Fibroblast of skin of left quadriceps (primary cell): ENCODE measurements at places on chromosomes 5 and 9.

DNA sequence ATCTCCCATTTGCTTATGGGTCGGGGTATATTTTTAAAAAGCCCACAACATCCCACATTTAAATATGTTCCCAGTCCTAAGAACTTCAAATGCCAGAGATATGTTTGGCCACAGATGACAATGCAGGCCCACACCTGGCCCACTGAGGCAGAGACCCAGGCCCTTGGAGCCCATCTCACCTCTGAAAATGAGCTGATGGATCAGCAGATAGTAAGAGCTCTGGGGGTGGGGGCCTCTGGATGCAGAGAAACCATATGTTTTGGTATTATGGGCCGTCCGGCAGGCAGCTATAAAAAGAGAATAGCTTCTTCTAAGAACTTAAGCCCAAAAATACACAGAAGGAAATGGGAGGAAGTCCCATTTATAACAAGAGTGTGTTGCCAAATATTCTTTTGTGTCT lies 256.0 kb downstream of the GRIA1 start:
- no peak for DNase-seq

DNA sequence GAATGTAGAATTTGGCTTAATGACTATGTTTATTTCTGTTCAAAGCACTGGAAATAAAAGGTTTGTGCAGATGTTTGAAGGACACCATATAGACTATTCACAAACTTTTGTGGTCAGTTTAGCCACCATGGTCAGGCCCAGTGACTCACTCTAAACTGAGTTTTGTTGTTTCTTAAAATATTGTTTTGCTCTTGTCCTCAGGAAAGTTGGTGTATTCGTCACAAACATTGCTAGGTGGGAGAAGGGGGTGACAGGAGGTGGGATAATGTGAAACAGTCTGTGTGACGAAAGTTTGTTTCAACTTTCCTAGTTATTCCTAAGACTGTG lies 35.0 kb upstream of the LIFR start:
- DNase-seq, result no peak

DNA sequence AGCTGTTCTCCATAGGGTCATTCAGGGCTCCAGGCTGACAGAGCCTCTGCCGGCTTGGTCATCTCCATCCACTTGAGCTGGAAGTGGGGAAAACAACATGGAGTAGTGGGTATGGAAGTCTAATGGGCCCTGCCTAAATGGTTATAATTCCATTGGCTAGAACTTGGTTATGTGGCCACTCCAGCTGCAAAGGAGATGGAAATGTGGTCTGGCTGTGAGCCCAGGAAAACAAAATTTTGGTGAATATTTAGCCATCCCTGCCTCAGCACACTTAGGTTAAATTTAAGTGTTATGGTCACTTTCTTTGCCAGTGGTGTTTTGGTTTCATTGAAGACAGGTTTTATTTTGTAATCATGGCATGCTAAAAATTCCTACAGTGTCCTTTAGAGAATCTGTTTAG lies 112.3 kb downstream of the SMARCA2 start:
- DNase-seq, result peak; percentile 47

GRCh38 chr5:162174358-162174974 lies 106.9 kb downstream of the GABRG2 start:
- no peak for DNase-seq

GRCh38 chr9:135479469-135480052 lies at the start of gene PPP1R26:
TSS of gene PPP1R26 (plus strand) at chr9:135479782. CDS start at chr9:135484511, 4,729 bp downstream.
- no peak for DNase-seq

GRCh38 chr5:52922384-52922783 lies 66.8 kb upstream of the ITGA2 start:
- peak; percentile 64 for DNase-seq

DNA sequence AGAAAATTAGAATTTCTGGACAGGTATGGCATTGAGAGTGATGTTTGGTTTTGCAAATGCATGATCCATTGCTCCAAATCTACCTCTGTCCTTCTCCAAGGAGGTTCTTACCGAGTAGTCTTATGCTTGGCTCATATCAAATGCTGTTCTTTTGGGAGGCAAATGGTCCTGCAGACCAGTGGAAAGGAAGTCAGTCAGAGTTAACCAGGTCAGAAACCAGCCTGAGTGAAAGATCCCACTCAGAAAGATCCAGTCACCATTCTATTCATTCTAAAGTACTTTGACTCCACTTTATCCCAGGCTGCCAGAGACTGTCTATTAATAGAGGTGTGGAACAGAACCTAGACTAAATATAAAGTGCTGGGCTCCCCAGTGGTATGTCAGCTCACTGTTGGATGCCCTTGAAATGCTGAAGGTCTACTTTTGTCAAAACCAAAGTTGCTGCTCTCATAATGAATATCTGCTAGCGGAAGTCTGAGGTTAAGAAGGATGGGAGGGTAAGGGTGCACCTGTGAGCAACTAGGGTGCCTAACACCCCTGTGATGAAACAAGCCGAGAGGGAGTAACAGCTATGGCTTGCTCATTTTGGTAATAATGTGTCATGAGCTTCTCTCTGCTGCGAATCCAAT lies 302.2 kb downstream of the ZNF608 start:
- no peak for DNase-seq

GRCh38 chr9:80831751-80832150 lies 857.6 kb downstream of the TLE1 start:
- DNase-seq, result no peak

DNA sequence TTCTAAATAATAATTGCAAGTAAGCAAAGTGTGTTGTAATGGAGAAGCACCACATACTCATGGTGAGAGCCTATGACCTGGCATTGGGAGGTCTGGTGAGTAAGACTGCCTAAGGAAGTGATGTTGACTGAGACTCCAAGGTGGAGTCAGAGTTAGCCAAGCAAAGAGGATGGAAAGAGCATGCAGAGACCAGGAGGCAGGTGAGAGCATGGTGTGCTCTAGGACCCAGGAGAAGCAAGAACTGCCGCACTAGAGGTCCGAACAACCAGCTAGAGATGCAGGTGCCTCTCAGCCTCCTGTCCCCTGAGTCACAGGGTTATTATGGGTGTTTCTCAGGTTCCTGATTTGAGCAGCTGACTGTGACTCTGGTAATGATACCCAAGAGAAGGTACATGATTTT lies 27.3 kb downstream of the ANP32B start:
- DNase-seq, result no peak

DNA sequence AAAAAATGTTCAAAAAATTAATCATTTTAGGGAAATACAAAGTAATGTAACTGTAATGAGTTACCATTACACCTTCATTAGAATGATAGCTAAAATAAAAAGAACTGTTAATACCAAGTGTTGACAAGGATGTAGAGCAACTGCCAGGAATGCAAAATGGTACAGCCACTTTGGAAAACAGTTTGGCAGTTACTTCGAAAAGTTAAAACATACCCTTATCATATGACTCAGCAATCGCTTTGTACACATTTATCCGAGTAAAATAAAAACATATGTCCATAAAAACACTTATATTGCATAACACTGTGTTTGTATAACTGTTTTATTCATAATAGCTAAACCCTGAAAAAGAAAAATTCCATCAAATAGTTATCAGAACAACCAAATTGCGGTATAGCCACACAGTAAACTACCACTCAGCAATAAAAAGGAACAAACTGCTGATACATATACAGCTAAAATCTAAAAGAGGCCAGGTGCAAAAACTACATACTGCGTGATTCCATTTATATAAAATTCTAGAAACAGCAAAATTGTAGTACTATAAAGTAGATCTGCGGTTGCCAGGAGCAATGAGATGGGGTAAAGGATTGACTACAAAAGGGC lies 61.7 kb downstream of the RFX3 start:
- peak; percentile 28 for DNase-seq

DNA sequence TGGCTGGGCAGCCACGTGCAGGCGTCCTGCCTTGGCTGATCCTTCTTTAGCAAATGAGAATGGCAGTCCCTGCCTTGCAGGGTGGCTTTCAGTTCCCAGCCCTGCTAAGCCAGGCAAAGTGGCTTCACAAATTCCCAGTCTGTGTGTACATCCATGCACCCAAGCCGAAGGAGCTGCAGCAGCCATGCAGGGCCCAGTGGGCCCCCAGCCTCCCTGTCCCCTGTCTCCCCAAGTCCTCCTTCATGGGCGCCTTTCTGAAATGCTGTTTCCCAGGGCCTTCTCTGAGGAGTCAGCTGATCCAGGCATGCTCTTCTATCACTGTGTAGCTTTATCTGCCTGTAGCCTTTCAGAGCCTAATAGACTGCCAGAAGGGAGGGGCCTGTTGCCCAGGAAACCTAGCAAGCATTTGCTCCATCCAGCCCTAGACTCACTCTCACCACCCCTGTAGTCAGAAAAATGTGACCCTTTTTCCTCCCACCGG lies 47.4 kb upstream of the SHC3 start:
- no peak for DNase-seq

DNA sequence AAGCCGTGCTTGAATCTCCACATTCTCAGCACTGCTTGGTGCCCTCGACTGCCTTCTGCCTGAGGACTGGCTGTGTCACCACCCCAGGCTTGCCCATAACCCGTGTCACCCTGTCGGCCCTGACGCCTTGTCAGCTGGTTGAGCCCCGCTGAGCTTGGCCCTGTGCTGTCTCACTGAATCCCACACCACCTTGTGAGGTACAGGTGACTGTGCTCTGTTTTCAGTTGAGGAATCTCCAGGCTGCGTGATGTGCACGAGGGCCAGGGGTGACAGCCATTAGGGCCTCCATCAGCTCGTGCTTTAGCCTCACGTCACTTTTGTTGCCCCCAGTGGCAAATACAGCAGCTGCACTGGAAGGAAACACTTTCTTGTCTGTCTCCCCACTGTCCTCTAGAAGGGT lies 90.7 kb downstream of the CACNA1B start:
- DNase-seq, result no peak

DNA sequence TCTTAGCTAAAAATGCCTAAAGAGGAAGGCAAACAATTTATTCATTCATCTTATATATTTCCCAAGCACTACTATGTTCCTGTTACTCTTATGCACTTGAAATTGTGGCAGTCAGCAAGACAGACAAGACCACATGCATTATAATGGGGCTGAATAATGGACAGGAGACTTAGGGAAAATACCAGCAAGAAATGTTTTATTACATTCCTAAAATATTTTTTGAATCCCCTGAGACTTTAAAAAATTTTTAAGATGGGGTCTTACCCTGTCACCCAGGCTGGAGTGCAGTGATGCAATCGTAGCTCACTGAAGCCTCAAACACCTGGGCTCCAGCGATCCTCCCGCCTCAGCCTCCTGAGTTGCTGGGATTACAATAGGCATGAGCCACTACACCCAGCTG lies 13.2 kb downstream of the ZCCHC9 start:
- no peak for DNase-seq

GRCh38 chr9:134286471-134287245 lies 39.6 kb upstream of the RXRA start:
- no peak for DNase-seq

- no peak for DNase-seq
Measured at GRCh38 chr5:149166128-149166527, 24.8 kb downstream of the ABLIM3 start.

DNA sequence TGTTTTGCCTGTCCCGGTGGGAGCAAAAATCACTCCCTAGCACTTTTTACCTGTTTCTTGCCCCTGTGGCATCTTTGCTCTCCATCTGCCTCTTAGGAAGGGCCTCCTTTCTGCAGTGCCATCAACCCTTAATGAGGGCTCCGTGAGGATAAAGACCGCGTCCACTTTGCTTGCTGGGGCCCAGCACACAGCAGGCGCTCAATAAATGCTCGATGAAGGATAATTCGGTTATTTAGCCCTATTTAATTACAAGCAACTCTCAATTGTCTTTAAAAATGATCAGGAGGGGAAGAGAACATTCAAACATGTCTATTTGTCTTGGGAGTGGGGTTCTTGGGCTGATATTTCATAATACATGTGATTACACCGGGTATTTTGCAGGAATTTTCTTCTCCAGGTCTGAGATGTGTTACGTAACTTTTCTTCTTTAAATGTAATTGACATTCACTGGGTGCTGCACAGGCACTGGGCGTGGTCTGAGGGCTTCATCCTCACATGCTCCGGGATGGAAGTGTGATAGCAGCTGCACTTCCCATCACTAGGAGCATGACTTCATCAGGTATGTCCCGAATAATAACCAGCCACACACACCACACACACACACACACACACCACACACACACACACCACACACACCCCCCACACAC lies 19.8 kb upstream of the NTNG2 start:
- no peak for DNase-seq

- no peak for DNase-seq
Measured at GRCh38 chr5:102910240-102911226, 155.4 kb downstream of the PAM start.

GRCh38 chr9:21516796-21517195 lies 34.7 kb upstream of the IFNE start:
- no peak for DNase-seq

- no peak for DNase-seq
Measured at GRCh38 chr5:7015586-7016256, 302.5 kb downstream of the TENT4A start.

DNA sequence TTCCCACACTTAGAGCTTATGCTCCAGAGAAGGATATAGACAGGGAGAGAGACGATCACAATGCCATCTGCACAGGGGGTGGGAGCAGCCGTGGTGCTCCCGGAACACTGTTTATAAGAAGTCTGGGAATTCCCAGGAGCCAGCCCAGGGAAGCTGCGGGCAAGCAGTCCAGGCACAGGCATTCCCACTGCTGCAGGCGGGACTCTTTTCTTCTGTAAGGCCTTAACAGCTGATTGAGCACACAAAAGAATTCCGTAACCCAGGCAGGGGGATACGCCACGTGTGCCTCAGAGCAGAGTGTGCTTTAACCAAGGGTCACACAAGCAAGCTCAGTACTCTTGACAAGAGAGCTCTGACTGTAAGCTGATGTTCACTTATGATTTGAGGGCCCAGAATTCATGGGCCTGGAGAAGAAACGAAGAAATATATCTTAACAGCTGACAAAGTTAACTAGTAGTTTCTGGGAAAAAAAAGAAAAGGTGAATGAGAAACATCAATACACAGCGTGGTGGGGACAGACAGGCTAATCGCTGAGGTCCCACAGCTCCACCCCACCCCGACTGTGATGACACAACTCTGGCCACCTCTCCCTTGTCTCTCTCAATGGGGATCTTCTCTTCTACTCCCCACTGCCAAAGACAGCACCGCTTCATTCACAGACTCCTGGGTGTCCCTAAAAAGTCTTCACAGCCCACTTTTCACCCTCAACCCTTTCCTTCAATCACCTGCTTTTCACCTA lies 85.9 kb upstream of the SIMC1 start:
- no peak for DNase-seq

DNA sequence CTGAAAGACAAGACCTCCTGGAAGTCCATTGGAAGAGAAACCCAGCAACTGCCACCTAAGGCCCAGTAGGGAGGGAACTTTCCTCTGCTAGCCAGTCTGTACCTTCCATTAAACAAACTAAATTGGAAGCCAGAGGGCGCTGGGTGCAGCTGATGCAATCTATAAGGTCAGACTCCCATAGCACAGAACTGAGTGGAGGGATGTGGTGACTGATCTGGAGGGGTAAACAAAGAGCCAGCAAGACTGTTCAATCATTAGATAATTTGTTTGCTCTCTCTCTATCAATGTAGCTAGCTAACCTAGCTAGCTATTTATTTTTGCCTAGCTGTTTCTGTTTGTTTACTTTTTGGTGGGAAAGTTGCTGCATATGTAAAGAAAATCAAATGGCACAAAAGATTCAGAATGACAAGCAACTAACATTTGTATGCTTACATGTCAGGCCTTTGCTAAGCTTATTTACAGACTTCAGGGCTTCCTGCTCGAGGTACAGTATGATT lies 291.8 kb upstream of the DAB2 start:
- peak; percentile 29 for DNase-seq

GRCh38 chr9:120910643-120911042 lies 16.0 kb downstream of the TRAF1 start:
- no peak for DNase-seq
